ENCODE measurements at places on chromosomes 7 and 10.

DNA sequence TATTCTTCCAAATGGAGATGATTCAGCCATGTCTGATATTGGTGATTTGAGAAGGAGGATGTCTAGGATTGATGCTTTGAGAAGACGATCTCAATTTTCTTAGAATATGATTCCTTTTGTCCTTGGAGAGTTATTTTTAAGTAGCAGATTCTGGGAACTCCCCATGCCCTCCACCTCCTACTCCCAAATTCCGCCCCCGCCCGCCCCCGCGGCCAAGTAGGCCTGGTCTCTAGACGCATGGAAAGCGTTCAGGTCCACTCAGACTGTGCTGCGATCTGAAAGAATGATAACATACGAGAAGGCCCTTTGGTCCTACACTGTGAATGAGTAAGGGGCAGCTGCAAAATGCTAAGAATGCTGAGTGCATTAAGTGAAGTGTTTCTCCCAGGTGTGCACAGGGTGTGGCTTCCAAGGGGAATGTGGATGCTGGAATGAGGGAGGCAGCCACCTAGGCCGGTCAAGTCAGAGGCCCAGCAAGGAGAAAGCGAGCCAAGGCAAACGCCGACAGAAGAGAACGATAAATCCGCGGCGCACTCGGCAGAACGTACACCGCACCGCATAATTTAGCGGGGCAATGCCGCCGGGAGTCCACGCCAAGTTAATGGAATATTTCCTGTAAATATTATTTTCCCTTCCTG, 142.3 kb downstream of the PRPF18 start:
- DNase-seq: no peak

DNA sequence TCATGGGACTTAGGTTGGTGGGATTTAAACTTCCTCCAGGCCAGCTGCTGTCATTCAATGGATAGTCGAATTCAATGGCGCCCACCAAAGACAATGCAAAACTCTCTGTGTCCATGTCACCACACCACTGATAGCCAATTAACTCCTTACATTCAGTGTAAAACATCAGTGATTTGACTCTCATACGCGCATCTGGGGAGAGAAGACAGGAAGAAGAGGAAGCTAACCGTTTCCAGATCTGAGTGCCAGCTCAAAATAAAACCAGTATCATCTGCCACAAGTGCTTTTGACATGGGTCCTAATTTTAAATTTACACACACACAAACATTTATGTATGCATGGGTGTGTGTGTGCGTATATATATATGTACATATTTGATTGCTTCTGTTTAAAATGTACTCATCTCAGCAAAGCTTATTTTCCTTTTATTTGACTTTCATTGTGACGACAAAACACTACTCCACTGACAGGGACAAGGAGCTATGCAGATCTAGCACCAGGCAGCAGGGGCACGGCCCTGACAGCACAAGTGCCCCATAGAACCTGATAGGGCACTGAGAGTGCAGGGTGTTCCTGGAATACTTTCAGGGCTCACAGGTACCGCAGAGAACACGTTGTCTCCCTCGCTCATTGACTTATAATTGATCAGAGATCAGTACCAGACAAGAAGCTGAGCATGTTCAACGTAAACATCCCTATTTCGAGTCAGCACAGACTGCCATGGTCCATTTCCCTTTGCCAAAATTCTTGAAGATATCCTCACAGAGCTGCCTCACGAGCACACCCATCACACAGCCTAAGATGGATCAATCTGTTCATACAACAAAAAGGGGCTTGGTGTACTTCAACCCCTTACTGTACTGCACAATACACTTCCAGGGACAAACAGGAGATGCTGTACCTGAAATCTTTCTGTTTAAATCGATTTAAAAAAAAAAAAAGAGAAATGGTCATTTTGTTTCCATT, 176.1 kb downstream of the COBL start:
- no peak for DNase-seq

GRCh38 chr7:100791881-100792666, 35.2 kb downstream of the EPHB4 start:
- DNase-seq: no peak

- DNase-seq: peak; percentile 66
Observed at GRCh38 chr7:37732253-37732652, 48.7 kb downstream of the GPR141 start.

DNA sequence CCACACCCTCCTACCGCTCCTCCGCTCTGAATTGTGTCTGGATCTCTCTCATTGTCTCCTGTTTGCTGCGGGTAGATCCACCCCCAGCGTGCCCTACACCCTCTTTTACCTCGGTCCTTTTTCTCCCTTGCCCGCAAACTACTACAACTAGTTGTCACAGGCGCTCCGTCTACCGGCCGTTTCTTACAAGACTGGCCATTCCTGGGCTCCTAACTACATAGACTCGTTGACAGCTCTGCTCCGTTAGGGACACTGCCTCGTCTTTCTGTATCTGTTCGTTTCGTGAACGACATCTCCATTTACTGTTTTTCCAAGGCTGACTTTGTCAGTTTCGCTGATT, 786 bp downstream of the TAF3 start:
- peak; percentile 68 for DNase-seq

GRCh38 chr7:85454904-85455303, 268.0 kb upstream of the SEMA3D start:
- no peak for DNase-seq

DNA sequence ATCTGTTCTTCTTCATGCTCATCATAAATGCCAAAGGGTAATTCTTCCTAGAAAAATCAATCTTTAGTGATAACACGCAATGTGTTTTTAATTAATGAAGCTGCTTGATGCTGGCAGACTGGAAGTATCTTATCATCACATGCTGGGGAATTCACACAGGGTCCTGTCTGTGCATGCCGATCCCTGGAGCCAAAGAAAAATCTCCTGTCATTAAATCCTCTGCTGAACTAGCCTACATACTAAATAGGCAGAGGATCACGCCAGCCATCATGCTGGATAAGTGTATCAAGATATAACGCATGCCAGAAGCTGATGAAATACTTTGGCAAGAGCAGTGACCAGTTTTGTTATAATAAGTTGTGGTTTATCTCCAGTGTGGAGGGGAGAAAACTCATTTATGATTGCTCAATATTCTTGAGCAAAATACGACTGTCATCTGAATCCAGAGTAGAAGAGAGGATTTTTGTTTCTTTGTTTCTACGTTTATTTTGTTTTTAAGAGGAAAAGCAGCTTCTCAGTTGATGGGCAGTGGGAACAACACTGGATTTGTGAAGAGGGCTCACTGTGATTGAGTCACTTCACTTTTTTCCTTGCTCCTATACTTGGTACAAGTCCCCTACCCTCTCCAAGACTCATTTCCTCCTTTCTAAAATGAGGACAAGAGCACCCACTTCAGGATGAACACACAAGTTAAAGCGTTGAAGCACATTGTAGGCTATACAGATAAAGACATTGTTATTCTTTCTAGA, 649.1 kb downstream of the TNS3 start:
- no peak for DNase-seq

DNA sequence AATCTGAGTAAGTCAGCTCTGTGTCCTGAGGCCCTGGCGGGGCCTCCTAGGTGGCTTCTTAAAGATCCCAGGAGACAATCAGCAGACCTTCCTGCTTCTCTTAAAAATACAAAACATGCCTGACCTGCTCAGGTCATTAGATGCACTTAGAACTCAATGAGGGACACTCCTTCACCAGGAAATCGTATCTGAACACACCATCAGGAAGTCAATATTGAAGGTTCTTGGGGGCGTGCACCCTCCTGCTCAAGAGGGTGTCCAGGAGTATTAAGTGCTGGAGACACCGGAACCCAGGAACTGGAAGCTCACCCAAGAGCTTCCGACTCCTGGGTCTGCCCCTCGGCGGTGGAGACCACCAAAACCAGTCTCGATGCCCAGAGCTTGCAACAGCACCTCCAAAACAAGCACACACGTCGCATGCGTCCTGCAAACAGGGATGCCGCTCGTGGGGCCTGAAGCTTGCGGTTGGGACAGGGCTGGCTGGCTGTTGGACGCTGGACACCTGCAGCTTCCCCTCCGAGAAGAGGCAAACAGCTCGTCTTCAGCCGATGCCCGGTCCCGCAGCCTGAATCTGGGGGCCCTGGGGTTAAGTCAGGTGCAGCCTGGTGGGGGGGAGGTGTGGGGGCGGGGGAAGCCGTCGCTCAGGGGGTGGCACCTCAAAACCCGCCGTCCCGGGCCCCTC, 803 bp downstream of the RAPGEF5 start:
- DNase-seq: peak; percentile 69

DNA sequence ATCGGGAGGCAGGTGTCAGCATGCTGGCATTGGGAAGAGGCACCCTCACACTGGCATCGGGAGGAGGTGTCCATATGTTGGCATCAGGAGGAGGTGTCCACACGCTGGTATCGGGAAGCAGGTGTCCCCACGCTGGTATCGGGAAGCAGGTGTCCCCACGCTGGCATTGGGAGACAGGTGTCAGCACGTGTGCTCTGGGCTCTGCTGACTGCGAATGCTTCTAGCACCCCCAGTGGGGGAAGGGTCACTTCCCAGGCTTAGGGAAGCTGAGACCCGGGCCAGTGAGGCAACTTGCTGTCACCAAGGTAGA, 92.5 kb upstream of the IKZF1 start:
- no peak for DNase-seq

DNA sequence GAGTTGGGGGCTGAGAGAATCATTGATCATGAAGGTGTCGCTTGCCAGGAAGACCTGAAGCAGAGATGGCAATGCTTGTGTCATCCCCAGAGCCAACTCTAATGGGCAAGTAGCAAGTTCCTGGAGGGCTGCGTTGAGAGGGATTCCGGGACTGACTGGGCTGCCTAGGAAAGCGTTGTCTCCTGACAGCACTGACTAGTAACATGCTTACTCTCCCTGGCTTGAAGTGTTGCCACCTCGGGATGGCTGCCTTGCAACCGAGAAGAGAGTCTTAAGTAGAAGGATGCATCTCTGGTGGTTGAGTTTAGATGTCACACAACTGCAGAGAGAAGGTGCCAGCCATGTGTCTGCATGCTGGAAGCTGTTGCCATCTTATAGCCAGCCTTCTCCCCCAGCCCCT, 453.4 kb downstream of the PLXNA4 start:
- no peak for DNase-seq

- DNase-seq: no peak
Observed at GRCh38 chr10:9613338-9614075, 1404.2 kb upstream of the CELF2 start.

- peak; percentile 35 for DNase-seq
Observed at GRCh38 chr7:23680414-23681405, 711 bp downstream of the FAM221A start.

- DNase-seq: no peak
Observed at GRCh38 chr7:116145245-116145852, 65.0 kb upstream of the TES start.

GRCh38 chr7:20064974-20065862, 152.0 kb downstream of the MACC1 start:
- DNase-seq: peak; percentile 45

- no peak for DNase-seq
Observed at GRCh38 chr10:129171812-129172211, 295.2 kb upstream of the MGMT start.

- DNase-seq: no peak
Observed at GRCh38 chr10:71272056-71272771, 46.8 kb upstream of the SLC29A3 start.

DNA sequence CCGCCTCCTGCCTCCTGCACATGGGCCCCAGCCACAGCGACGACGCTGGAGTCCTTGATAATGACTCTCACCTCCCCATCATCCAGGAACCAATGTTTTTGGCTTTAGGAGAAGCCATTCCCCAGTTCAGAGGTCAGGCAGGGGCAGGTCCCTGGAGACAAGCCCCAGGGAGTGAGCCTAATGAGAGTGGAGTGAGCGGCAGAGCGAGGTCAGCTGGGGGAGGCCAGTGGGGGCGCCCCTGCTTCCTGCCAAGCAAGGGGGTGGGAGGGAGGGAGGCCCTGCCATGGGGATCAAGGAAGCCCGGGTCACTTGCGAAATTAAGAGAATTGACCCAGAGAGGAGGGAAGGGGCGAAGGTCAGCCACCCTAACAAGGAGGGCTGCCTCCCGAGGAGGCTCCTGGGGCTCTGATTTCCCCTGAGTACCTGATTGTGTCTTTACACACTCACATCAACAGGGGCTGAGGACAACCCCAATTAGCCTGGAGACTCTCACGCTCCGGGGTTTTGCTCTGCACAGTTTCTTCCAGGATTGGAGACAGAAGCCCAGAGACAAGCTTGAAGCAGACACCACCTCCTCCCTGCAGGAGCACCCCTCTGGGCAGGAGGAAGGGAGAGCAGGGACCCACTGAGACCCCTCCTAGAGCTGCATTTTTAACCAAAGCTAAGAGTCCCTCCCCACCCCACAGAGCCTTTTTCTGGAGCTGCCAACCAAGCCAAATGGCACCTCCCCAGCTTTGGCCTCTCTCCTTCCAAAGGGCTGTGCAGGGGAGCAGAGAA, 112.1 kb downstream of the COL13A1 start:
- DNase-seq: no peak

- no peak for DNase-seq
Observed at GRCh38 chr10:1855911-1856310, 118.6 kb upstream of the ADARB2 start.

- peak; percentile 53 for DNase-seq
Observed at GRCh38 chr7:102291056-102291915, 4.6 kb downstream of the SH2B2 start.

GRCh38 chr10:108598320-108598695, 1325.0 kb downstream of the XPNPEP1 start:
- no peak for DNase-seq

- DNase-seq: no peak
Observed at GRCh38 chr10:21173802-21174714, 276.9 kb upstream of the NEBL start.

DNA sequence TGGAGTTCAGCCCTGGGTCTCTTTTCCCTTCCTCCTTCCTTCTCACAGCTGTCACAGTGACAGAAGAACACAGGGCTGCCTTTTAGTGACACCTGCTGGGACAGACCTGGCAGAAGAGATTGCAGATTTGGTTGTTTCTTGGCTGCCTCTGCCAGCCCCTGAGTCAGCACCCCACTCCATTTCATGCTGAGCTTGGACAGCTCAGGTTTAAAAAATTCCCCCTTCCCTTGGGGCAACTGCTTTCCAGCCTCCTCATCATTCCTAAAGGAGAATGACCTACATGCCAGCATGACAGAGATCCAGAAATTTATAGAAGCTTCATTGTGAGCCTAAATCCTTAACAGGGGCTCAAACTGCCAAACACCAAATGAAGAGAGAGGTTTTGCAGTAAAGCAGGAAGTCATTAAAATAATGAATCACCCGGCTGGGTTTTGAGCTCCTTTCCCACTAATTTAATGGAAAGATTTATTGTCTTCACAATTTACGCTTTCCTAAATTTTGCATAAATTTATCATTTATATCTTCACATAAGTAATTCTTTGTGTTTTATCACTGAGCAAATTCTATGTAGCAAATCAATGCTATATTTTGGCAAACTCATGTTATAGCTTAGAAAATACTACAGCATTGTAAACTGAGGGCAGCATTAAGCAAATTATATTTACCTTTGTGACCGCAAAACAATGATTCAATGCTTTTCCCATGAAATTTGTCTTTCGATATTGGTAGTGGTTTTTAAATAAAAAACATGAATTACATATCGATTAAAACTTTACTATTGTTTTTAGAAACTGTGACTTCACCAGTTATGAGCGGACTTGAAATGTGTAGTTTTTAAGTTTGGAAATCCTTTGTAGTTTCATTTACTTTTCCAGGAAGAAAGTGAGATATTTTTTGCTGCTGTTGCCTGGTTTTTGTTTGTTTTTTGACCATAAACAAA, 399.5 kb upstream of the ANKRD30A start:
- peak; percentile 29 for DNase-seq

GRCh38 chr7:123923599-123923998, 1.4 kb upstream of the SPAM1 start:
- DNase-seq: no peak

- DNase-seq: no peak
Observed at GRCh38 chr7:99012722-99013121, 131.2 kb downstream of the SMURF1 start.

- no peak for DNase-seq
Observed at GRCh38 chr7:31476073-31476745, 37.7 kb upstream of the ITPRID1 start.

- DNase-seq: no peak
Observed at GRCh38 chr7:18655912-18656311, 160.4 kb downstream of the HDAC9 start.

Measured in NAMALWA (cell line).